ENCODE measurements at places on chromosomes 7 and 10. TPM values are rescaled to one million over a fixed set of nuclear protein-coding genes. Genes with fewer than 3 reads are reported as not detected.

Gene SH2B2
- total RNA-seq, result 0.56 TPM

Gene KIFBP
- total RNA-seq, result 67.2 TPM

- DNase-seq, result no peak
- no peaks in the 10 kb centered on the region for H3K36me3 ChIP-seq
- no peak overlapping the region for H3K27ac ChIP-seq
- no peak overlapping the region for H3K4me3 ChIP-seq
- H3K27me3 ChIP-seq, result peaks cover 7% of the 10 kb centered on the region
- no peaks in the 10 kb centered on the region for H3K4me1 ChIP-seq
Observed at GRCh38 chr7:149741629-149742028, 31.8 kb downstream of the ZNF467 start.

GRCh38 chr10:102514487-102515311 lies 10.9 kb downstream of the SUFU start:
- peaks cover 6% of the 10 kb centered on the region for H3K4me1 ChIP-seq
- H3K27ac ChIP-seq, result no peak overlapping the region
- DNase-seq, result no peak
- peaks cover 29% of the 10 kb centered on the region for H3K36me3 ChIP-seq
- no peaks in the 10 kb centered on the region for H3K27me3 ChIP-seq

GRCh38 chr10:119241066-119241465 lies 33.7 kb downstream of the GRK5 start:
- no peak for DNase-seq
- H3K27ac ChIP-seq, result no peak overlapping the region
- H3K4me3 ChIP-seq, result no peak overlapping the region
- H3K27me3 ChIP-seq, result no peaks in the 10 kb centered on the region
- peaks cover 18% of the 10 kb centered on the region for H3K4me1 ChIP-seq
